T-helper 2 cell (primary cell): ENCODE measurements at places on chromosomes 7 and 10.

DNA sequence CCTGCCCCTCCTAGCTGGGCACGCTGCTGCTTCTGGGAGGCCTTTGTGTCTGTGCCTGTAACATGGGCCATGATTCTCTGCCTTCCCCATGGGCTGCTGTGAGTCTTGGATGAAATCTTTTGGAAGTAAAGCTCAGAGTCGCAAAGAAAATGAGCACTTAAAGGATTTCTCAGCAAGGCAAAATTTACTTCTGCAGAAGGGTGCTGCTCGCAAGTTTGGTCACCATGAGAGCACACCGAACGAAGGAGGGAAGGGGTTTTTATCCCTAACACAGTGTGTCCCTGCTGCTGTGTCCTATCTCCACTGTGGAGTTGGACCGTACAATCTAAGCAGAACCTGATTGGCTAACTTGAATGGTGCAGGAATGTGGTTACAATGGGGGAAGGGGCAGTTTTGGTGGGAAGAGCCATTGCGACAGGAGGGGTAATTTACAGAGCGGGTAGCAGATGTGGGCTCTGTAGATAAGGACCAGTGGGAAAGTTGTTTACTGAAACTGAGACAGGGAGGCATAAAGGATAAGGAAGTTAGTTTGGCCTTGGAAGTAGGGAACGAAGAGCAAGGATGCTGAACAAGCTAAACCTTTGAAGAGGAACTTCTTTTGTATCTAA lies 57.5 kb downstream of the FANK1 start:
- DNase-seq: no peak

- no peak for DNase-seq
Observed at GRCh38 chr10:84715911-84716310, 387.5 kb downstream of the CCSER2 start.

GRCh38 chr7:148979827-148980226 lies 48.5 kb downstream of the PDIA4 start:
- DNase-seq: peak; percentile 30

DNA sequence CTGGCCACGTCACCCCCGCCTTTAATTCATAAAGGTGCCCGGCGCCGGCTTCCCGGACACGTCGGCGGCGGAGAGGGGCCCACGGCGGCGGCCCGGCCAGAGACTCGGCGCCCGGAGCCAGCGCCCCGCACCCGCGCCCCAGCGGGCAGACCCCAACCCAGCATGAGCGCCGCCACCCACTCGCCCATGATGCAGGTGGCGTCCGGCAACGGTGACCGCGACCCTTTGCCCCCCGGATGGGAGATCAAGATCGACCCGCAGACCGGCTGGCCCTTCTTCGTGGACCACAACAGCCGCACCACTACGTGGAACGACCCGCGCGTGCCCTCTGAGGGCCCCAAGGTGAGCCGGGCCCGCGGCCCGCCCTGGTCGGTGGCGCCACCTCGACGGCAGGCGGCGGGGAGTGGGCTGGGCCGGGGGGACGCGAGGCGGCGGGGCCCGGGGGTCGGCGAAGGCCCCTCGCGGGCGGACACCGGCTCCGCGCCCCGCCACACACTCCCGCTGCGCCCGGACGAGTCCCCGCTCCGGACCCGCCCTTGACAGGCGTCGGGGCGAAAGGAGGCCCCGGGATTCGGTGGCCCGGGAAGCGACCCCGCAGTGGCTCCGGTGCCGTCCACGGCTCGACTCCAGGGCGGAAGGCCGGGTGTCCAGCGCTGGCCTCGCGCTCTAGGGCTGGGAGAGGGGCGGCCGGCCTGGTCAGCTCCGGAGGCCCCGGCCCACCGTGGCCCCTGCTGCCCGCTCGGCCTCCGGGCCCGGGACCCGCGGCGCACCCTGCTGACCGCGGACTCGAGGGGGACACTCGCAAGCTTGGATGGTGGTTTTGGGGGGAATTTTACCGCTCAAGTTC lies 557 bp downstream of the BAG3 start:
- peak; percentile 40 for DNase-seq

- no peak for DNase-seq
Observed at GRCh38 chr10:118356628-118357027, 14.5 kb upstream of the FAM204A start.

DNA sequence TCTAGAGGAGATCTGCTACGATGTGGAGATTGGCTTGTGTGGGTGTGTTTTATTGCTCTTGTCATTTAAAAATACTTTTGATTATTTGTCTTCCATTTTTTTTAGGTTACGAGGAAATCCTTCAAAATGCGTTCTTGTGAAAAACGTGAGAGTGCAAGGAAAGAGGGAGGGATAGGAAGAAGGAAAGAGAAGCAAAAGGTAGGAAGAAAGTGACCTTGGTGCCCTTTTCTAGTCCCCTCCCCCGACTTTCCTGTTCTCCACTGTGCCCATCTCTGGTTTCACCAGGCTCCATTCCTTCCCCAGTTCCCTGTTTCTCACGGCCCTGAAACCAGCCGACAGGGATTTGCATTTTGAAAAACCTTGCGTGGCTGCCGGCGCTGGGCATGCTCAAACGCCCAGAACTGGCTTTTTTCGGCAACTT lies 506 bp upstream of the GNAI1 start:
- DNase-seq: no peak

DNA sequence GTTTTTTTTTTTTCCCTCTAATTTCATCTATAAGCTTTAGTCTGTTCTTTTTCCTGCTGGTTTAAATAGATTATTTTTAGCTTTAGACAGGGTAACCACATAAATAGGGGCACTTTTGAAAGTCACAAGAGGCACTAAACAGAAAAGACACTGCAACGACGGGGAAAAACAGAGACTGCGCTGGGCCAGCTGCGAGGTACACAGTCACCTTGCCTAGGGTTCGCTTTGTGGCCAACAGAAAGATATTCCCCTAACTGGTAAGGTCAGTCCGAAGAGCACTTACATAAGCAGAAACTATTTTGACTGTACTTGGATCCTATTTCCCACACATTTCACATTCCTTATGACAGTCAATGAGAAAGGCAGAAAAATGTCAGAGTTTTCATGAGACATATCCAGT lies 175.6 kb upstream of the PHF14 start:
- DNase-seq: no peak

DNA sequence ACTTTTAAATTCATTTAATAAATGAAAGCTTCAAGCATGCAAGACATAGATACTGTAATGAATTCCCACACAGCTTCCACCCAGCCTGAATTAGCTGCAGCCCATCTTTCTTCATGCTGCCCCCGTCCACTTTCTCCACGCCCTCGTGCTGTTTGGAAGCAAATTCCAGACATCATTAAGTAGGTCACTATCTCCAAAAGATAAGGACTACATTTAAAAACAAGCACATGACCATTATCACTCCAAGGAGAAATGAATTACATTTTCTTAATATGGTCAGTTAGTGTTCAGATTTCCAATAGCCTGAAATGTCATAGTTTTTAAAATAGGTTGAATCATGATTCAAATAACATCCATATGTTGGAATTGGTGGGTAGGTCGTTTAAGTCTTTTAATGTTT lies 24.3 kb downstream of the LMTK2 start:
- DNase-seq: no peak
